ENCODE measurements at places on chromosomes 13 and 19.
A peak's percentile ranks its signal among the peaks of the same experiment; 100 is the strongest.

DNA sequence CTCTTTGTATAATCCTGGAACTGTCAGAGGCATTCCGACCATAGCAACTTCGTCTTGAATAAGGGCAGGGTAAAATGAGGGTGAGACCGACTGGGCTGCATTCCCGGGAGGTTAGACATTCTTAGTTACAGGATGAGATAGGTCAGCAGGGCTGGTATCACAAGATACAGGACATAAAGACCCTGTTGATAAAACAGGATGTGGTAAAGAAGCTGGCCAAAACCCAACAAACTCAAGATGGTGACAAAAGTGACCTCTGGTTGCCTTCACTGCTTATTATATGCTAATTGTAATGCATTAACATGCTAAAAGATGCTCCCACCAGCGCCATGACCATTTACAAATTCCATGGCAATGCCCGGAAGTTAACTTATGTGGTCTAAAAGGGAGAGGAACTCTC is 27.7 kb upstream of the MBNL2 start:
- DNase-seq = no peak

DNA sequence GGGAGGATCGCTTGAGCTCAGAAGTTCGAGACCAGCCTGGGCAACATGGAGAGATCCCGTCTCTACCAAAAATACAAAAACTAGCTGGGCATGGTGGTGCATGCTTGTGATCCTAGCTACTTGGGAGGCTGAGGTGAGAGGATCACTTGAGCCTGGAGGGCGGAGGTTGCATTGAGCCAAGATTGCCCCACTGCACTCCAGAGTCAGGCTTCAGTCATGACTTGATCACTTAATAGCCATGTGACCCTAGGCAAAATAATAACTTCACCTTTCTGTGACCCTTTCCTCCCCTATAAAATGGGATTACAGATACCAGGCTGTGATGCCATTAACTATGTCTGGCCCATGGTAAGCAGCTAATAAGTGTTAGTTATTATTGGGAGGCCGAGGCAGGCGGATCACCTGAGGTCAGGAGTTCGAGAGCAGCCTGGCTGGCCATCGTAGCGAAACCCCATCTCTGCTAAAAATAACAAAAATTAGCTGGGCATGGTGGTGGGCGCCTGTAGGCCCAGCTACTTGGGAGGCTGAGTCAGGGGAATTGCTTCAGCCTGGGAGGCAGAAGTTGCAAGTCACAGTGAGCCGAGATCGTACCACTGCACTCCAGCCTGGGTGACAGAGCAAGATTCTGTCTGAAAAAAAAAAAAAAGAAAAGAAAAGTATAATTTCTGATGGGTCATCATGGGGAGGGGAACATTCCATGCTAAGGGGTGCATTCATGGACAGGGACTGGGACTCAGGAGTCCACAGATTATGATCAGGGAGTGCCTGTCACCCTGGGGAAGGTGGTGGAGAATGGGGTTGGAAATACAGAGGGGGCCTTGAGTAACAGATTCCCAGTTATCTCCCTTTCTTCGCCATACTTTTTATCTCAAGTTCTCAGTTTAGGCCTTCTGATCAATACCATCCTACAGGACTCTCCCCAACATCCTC is 15.5 kb downstream of the TPM4 start:
- no peak for DNase-seq

- no peak for DNase-seq
Measured at GRCh38 chr13:94318418-94318817, 161.1 kb downstream of the DCT start.

DNA sequence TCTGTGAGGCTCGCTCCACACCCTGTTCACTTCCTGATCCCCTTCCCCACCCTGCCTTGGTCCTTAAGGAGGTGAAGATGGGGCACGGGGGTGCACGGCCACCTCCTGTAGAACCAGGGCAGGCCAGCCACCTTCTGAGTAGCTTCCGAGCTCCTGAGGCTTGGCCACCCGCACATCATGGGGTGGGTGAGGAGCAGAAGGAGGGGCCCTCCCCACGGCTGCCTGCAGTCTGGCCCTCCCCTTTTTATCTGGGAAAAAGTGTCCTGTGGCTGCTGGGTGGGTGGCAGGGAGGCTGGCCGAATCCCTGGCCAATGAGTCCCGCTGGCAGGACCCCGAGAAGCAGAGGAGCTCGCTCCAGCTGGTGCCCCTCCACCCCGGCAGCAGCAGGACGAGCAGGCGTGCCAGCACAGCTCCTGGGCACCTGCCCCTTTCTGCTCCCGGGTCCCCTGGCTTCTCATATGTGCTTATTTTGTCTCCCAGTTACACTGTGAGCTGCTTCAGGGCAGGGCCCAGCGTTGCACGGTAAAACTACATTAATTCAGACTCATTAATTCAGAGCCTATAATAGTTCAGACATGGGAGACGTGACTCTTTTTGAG is 135.0 kb downstream of the KDM4B start:
- no peak for DNase-seq

DNA sequence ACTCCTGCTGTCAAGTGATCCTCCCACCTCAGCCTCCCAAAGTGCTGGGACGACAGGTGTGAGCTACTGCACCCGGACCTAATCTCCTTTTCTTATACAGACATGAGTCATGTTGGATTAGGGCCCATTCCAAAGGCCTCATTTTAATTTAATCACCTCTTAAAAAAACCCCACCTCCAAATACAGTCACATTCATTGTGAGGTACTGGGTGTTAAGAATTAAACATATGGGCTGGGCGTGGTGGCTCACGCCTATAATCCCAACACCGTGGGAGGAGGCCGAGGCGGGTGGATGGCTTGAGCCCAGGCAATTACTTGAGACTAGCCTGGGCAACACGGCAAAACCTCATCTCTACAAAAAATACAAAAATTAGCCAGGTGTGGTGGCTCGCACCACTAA is 46.6 kb downstream of the PIN1 start:
- no peak for DNase-seq

DNA sequence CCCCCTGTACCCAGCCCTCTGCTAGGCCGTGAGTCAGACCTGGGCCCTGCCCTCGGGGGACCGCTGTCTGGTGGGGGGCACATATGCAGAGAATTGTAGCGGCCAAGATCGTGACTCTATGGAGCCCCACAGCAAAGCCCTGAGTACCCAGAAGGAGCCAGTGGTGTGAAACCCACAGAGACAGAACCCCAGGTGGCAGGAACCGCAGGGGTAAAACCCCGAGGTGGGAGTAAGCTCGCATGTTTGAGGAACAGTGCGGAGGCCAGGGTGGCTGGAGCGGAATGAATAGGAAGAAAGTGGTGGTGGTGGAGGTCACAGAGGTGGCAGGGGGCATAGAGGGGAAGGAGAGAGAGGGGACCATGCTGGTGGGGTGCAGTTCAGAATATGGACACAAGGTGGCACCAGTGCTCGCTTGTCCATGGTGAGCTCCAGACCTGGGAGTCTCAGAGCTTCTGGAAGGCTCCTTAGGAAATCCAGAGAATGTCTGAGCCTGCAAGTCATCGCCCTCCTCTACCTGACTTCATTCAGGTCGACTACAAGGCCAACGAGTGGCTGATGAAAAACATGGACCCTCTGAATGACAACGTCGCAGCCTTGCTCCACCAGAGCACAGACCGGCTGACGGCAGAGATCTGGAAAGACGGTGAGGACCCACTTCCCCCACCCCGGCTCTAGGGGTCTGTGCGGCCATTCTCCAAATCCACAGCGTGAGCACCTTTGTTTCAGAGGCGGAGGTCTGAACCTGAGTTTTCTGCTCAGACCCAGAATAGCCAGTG is 48.9 kb downstream of the MYH14 start:
- DNase-seq = peak; percentile 36

- DNase-seq = no peak
Measured at GRCh38 chr19:16327911-16328823, 3.5 kb downstream of the KLF2 start.

DNA sequence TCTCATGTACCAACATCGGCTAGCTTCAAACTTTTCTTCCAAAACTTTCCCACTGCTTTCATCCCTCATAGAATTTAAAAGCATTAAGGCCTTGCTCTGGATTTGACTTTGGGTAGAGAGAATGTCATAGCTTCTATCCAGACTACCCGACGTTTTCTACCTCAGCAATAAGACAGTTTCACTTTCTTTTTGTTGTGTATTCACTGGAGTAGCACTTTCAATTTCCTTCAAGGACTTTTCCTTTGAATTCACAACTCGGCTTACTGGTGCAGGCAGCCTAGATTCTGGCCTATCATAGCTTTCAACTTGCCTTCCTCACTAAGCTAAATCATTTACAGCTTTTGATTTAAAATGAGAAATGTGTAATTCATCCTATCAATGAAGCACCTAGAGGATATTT is 420.4 kb upstream of the GPC6 start:
- no peak for DNase-seq

GRCh38 chr13:30431269-30431940 is 9.1 kb downstream of the UBE2L5 start:
- no peak for DNase-seq

DNA sequence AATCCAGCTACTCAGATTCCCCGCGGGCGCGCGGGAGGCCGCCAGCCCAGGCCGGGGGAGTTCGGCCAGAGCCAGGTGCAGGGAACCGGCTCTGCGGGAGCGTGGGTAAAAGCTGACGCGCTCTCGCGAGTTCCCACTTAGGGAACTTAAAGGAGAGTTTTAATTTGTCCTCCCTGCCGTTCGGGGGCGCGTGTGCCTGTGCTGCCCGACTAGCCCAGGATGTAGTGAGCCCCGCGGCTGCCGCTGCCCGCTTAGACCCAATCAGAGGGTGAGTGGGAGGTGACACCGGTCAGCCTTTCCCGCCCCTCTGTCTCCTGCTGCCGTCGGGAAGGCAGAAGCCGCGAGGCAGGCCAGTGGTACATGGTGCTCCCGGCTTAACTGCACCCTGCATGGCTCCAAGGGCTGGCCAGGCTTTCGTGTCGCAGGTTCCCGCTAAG is 36.0 kb upstream of the NEK3 start:
- DNase-seq = peak; percentile 46

DNA sequence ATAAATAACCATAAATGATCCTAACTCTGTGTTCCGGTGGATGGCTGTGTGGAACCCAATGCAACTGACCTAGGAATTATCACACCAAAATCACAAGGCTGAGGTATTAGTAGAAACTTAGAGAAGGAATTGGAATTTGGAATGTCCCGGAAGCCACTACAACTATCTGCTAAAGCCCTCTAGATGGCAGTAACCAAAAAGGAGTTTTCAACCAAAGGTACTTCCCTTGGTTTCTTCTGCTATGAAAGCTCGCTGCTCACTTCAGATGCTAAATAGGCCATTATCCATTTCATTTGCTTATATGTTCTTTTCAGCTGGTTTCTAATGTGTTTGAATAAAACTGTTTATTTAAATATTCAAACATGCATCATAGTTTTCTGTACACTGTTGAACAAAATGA is 1589.1 kb upstream of the SPRY2 start:
- no peak for DNase-seq

DNA sequence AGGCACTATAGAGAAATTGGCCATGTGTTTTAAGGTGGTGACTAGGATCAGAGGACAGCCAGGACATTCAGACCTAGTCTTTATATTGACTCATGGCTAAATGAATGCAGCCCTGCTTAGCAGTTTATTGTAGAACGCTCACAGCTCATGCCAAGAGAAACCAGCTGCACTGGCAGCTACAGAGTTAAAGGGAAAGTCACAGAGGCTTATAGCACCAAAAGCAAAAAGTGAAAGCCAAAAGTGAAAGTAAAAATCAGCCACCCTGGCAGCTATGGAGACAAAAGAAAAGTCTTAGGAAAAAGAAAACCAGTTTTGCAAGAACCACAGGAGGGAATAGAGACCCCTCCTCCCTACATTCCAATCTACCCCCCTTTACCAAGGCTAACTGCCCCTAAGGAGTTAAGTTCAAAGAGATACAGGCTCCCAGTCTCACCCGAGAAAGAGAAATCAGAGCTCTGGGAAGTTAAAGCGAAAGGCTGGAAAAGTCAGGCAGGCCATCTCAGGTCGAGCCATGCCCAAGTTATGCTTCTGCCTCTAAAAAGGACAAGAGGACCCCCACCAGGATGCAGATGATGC is 99.0 kb downstream of the ZNF429 start:
- DNase-seq = no peak

DNA sequence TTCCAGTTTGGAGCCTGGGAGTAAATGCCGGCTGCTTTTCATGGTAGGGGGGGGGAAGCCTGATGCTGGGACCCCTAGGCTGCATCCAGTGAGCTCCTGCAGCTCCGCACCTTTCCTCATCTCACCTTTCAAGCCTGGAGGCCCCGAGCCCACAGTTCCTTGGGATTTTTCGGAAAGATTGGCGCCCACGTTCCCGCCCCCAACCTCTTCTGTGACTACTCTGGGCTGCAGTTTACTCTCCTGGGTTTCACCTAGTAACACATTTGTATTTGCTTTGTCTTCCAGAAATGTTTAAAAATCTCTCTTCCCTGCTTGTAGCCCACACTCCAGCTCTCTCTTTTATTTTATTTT is 51.9 kb upstream of the SPATA13 start:
- DNase-seq = no peak

DNA sequence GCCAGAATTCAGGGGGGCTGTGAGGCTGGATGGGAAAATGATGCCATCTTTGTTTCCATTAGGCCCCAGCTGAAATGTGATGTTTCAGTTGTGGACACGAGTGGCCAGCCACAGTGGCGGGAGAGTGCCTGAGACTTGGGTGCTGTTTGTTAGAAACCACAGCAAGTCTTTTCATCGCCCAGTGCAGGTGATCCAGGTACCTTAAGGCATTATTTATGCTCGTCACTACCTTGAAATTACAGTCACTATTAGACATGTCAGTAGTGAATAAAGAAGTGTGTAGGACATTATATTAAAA is 82.5 kb upstream of the TM9SF2 start:
- no peak for DNase-seq

DNA sequence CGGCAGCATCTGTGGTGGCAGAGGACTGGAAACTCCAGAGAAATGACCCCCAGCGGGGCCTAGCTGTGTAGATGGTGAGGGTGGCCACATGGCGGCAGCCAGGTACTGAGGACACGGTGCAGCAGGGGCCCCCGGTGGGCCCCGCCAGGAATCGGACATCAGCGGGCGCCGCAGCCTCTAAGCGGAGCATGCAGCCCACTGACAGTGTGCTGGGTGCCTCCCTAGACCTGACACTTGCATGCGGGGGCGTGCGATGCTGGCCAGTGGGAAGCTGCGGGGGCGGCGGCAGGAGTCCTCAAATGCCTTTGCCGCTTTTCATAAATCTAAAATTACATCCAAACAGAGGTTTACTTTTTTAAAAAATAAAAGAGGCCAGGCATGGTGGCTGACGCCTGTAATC is 16.1 kb downstream of the ADAT3 start:
- no peak for DNase-seq
